Epithelial cell of umbilical artery (primary cell): ENCODE measurements at places on chromosomes 4 and X. TPM values are rescaled to one million over a fixed set of nuclear protein-coding genes. Genes with fewer than 3 reads are reported as not detected.

The ATOH1 gene
- not detected in 2 replicates for total RNA-seq

The ARHGAP36 gene
- total RNA-seq, result not detected in 2 replicates

The LUZP4 gene
- total RNA-seq, result not detected in 2 replicates

The PPP4R3C gene
- total RNA-seq, result not detected in 2 replicates

The NSUN7 gene
- under 0.01 and 0.15 TPM in 2 replicates for total RNA-seq
